ENCODE measurements at places on chromosomes 16 and 17.

DNA sequence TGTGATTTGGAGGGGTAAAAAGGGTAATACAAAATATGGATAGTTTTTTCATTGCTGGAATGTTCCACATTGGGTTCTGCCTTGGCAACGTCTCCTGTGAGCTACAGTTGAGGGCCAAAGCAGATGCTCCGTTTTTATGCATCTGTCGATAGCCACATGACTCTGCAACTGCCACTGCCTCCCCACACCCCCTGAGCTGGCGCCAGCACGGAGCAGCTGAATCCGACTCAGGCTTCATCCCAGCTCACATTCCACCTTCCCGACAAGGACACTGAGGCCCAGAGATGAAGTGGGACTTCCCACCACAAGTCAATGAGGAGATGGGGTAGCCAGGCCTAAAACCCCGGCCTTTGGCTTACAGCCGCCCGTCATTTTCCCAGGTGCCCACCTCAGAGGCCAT lies 334.1 kb downstream of the CDH13 start:
- no peak for DNase-seq

DNA sequence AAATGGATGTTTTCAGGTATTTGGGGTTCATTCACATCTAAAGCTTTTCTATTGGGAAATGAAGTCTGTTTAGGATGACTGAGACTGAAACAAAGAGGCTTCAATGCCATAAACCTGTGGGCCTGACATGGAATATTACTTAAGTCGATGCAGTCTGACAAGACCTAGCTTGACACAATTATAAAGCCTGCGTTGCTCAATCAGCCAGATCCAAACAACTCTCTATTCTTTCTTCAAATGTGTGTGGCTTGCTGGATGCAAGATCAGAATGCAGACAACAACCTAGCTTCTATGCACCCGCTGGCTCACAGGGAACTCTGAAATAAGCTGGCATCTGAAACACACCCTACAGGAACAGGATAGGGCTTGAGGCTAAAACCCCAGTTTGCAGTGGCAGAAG lies 40.0 kb downstream of the RFFL start:
- DNase-seq, result no peak

DNA sequence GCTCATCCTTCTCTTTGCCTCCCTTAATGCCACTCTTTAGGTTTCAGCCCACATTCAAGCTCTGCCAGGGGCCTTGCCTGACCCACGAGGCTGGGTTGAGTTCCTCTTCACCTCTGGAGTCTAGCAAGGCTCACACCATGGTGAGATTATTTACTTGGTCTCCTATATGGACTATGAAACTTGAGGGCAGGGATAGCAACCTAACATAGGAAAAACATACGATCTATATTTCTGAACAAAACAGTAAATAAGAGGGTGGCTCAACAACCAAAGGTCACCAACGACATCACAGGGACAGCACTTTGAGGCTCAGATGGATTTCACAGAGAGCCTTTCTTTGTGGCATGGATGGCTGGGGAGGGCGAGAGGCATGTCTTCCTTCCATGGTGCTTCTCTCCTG lies 197.0 kb downstream of the MAF start:
- DNase-seq, result no peak

DNA sequence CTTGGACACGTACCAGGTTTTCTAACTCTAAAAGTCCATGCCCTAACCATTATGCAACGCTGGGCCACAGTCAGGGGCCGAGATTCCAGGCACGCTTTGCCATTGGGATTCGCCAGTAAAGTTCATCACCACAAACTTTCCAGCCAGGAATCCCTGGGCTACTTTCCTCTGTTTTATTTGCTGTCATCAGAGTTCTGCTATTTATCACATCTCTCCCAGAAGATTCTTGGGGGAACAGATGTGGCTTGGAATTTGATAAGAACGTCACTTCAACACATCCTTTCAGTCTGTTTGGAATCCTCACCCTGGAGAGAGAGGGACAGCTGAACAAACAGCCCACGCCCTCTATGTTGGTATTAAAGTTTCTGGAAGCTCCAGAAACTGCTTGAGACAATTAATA lies 109.6 kb upstream of the CACNG3 start:
- DNase-seq, result no peak

Data from LoVo (cell line).